ENCODE measurements at places on chromosomes 12 and 14.

- peak; percentile 69 for DNase-seq
These were observed 17.4 kb downstream of the CEP170B start for GRCh38 chr14:104882325-104882973.

- no peak for DNase-seq
These were observed 14.1 kb downstream of the CMAS start for GRCh38 chr12:22059976-22060647.

GRCh38 chr14:72573725-72574417 lies 320.0 kb downstream of the DPF3 start:
- no peak for DNase-seq

- DNase-seq = peak; percentile 85
These were observed 105.2 kb upstream of the ATF7IP start for GRCh38 chr12:14260011-14260993.

DNA sequence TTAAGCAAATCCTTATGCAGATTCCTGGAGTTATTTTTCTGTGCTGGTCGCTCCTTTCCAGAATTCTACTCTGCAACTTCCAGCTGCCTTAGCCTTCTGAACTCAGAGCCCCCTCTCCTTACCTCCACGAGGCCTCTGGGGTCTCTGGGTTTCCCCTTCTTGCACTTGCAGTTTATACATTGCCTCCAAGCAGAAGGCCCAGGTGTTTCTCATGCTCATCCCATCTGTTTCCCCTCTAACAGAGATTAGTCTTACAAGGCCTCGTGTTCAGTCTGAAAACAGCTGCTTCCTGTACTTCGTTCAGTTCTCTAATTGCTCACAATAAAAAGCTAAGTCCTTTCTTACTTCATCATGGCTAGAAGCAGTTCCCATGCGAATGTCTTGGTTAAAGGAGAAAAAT lies 134.4 kb upstream of the FGD4 start:
- DNase-seq = no peak

GRCh38 chr12:57740656-57741412 lies 2.3 kb upstream of the AGAP2 start:
- no peak for DNase-seq

- DNase-seq = no peak
These were observed 198.5 kb downstream of the SLC25A21 start for GRCh38 chr14:36973806-36974442.

DNA sequence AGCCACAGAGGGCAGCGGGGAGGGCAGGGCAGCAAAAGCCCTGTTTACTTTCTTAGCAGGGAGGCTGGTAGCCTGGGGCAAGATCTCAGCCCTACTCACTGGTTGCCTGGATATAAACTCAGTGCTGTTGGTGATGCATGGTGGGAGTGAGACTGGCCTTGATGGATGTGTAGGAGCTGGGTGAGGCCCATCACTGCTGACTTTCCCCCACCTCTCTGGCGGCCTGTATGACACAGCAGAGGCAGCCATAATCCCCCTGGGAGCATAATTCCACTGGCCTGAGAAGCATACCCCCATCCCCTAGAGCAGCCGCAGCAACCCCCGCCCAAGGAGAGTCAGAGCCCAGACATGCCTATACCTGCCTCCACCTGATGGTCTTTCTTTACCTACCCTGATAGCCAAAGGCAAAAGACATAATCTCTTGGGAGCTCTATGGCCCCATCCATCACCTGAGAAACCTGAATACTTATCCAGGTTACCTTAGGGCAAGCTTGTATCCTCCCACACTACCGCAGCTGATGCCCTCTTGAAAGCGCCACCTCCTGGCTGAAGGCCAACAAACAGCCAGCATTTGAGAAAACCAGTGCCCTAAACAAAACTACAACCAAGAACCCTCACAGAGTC lies 59.3 kb downstream of the DNAI7 start:
- no peak for DNase-seq

DNA sequence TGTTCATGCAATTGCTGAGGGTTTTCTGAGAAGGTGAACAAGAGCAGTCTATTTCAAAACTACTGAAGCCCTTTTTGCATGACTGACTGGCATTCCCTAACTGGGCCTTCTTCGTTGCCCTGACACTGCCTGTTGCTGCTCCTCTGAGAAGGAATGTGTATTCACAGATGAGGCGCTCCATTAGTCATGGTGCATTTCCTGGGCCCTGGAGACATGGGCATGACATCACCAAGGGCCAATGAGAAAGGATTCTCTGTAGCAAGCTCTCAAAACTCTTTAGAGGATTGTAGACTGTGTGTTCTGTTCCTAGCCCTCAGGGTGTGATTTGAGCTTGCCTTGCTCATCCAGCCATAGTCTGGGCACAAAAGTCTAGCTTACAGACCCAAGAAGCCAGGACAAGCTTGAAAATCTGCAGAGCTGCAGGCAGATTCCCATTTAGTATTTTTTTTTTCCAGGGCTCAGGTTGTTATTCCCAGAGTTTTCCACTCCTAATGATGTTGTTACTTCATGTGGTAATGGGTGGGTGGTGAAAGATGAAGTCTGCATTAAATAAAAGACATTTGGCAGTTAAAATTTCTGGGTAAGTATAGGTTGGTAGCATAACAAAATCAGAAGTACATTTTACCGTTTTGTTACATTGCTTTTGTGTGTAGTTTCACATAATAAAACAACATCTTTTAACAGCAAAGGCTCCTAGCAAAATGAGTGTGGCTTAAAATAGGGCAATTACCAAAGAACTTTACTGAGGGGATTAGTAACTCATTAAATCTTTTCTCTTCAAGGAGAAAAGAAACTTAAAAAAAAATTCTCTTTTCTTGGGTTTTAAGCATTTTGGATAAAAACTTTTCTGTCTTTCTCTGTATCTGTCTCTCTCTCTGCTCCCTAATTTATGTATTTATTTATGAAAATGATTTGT lies 318.4 kb downstream of the RAD51B start:
- peak; percentile 85 for DNase-seq

GRCh38 chr14:67961676-67962075 lies 142.1 kb downstream of the RAD51B start:
- DNase-seq = no peak

DNA sequence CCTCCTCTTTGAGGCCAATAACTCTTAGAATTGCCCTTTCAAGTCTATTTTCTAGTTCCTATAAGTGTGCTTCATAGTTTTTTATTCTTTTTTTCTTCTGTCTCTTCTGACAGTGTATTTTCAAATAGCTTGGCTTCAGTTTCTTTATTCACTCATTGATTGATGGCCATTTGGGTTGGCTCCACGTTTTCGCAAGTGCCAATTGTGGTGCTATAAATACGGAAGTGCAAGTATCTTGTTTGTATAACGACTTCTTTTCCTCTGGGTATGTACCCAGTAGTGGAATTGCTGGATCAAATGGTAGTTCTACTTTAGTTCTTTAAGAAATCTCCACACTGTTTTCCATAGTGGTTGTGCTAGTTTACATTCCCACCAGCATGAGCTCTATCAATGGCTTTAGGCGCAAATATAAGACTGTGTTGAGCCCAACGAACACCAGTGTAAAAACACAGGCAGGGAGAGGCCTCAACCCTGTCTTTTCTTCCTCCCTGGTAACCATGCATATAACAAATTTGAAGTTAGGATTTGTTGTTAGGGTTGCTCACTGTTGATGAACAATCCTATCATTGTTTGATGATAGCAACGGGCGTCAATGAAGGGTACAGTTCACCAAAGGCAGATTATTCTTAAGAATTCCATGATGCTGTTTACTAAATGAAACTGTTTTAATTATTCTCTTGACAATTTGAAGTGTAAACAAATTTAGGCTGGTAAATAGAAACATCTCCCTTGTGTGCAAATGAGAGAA lies 13.3 kb upstream of the LMNTD1 start:
- no peak for DNase-seq

DNA sequence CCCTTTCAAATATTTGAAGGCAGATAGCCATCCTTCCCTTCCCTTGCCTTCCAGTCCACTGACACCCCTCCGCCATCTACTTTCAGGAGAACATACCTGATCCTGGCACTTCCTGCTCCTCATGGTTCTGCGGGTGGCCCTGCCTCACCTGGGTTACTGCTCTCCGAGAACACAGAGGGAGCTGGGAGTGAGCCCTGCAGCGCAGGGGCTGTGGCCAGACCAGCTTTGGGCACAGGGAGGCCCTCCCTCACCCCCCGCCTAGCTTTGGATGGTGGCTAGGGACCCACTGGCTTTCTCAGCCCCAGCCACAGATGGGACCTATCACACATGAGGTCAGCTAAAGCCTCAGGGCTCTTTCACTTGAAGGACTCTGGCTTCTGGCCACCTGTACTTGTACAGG lies 12.4 kb downstream of the IQSEC3 start:
- DNase-seq = no peak

DNA sequence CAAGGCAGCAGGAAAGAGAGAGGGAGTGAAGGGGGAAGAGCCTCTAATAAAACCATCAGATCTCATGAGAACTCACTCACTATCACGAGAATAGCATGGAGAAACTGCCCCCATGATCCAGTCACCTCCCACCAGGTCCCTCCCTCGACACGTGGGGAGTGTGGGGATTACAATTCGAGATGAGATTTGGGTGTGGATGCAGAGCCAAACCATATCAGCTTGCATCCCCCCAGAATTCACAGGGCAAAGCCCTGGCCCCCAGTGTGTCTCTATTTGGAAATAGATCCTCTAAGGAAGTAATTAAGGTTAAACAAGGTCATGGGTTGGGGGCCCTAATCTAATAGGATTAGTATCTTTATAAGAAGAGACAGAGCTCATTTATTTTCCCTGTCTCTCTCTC lies 56.1 kb upstream of the TCL1A start:
- no peak for DNase-seq

DNA sequence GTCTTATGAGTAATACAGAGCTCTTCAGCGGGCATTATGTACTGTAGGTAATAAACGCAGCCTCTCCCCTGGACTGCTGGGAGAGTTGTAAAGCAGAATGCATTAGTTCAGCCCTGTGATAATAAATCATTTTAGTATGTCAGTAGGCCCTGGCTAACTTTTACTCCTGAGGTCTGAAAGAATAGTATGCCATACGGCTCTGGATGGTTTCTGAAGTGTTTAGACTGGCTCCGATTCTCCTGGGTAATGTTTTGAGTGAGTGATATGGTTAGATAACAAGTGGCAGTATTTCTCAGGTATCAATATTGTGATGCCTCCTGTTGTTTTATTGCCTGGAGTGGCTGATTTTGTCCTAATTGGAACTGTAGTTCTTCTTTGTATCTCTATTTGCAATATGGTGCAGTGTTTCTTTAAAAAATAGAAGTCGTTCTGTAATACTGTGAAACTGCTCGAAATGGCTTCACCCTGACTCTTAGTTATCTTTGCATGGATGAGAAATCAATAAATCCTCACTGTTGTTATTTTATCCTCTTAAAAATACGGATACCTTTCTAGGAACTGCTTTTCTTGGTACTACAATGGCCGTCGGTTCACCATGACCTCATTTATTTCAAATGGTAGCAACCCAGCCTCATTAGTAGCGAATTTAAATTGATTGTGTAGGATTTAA lies 100.2 kb downstream of the PDZRN4 start:
- no peak for DNase-seq

GRCh38 chr14:22973217-22974032 lies 8.9 kb downstream of the AJUBA start:
- peak; percentile 45 for DNase-seq

GRCh38 chr12:107400686-107401447 lies 284.7 kb upstream of the PWP1 start:
- DNase-seq = no peak

DNA sequence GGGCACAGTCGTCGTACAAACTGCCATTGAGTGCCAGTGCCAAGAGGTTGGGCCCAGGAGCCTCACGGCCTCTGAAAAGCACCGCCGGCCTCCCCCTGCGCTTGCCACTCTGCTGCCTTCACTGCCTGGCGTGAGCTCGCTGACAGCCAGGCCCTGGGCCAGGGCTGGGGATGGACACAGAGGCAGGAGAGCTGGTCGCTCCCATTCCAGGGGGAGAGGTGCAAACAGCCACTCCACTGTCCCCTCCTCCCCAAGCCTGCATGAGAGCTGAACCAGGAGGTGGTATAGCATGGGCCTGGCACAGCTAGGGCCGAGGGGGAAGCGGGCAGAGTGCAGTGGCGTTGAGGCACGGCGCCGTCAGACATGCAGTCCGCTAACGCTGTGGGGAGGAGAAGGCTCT lies 4.6 kb downstream of the ADSS1 start:
- no peak for DNase-seq

- no peak for DNase-seq
These were observed 1190.3 kb downstream of the GALC start for GRCh38 chr14:86802726-86803125.

- DNase-seq = no peak
These were observed 8.7 kb downstream of the NUP107 start for GRCh38 chr12:68695454-68695853.

DNA sequence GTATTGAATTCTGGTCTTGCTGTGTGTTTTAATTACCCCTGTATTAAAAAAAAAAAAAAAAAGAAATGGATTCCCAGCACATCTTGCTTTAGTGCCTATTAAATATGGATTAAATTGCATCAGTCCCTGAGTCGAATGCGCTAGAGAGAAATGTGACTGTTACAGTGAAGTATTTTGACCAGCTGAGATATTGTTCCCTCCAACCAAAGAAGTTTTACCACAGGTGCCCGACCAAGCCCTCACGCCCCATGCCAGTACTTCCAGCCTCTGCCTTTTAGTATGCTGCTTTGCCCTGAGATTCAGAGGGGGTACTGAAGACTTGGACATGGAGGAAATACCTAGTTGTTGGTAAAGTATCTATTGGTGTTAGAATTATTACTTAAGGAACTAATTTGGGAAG lies 159.7 kb downstream of the TTLL5 start:
- DNase-seq = no peak

DNA sequence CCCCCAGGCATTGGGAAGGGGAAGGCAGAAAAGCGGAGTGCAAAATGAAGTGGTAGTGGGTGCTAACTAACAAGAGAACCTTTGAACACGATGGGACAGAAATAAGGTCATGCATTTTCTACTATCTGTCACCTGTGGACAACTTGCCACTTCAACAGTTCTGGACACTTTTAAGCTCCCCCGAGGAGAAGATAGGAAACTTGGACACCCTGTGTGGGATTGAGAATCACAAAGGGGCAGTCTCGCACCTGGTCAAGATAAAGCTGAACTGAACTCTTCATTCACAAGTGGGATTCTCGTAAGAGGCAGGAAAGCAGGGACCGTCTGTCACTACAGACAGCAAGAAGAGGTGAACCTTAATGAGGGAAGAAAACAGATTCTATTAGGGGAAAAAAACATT lies 51.6 kb downstream of the EIF2S3B start:
- DNase-seq = no peak

GRCh38 chr12:92574051-92574783 lies 128.6 kb upstream of the PLEKHG7 start:
- DNase-seq = peak; percentile 22

DNA sequence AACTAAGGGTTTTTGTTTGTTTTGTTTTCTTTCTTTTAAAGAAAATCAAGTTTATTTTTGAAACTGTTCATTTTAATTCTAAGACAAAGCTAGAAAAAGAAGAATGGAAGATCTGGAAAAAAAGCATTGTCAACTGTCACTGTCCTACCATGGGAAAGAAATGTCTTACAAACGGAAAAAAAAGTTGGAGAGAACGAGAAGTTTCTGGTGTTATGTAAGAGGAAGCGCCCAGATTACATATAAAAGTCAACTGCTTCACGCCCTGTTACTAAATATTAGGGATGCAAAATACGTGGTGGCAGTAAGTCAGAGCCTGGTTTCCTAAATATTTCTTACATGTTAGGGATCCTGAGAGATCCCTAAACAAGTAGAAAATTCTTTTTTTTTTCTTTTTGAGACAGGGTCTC lies 14.3 kb upstream of the FBXL14 start:
- no peak for DNase-seq

All from SW480 (cell line).